ENCODE measurements at places on chromosomes 11 and 22. TPM values are rescaled to one million over a fixed set of nuclear protein-coding genes. Genes with fewer than 3 reads are reported as not detected.

Gene SPDYC
- not detected for total RNA-seq

GRCh38 chr11:126702165-126702720, 298.3 kb downstream of the KIRREL3 start:
- no peak for DNase-seq

DNA sequence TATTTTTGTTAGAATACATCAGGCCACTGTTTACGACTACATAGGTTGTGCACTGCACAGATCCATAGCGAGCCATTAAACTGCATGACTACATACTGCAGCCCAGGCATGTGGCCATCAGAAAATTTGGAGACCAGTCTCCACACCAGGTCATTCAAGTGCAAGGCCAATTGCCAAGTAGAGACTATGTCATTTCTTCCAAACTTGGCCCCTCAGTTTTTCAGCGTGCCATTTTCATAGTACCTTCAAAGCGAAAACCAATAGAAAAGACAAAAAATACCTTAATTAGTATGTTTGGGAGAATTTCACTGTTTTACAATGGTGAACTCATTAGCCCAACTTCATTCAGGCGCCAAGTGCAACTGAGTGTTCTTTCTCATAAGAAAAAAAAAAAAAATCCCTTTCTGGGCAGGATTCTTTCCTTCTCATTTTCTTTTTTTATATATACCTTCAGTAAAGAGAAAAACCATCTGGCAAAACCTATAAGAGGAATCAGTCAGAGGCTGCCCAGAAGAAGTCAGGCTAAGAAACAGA, 30.4 kb downstream of the PAMR1 start:
- DNase-seq, result no peak

- no peak for DNase-seq
Observed at GRCh38 chr11:227824-228379, 8.2 kb downstream of the SIRT3 start.

DNA sequence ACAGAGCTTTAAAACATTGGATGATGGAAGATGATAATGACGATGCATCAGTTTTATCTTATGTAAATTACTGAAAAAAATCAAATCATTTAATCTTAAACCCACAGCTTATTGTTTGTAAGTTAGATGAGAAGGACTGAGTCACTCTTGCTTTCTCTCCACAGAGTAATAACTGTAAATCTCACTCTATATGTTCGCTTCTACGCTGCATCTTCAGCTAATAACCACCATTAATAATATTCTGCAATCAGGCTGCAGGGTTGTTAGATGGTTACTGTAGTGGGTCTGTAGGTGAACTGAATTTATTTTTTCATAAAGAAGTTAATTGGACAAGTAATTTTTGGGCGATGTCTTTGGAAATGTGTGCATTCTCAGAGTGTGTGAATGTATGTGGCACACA, 260.0 kb downstream of the FAT3 start:
- no peak for DNase-seq

- no peak for DNase-seq
Observed at GRCh38 chr22:40446203-40446602, 75.8 kb downstream of the SGSM3 start.

All from left ventricle myocardium inferior (tissue), 1 donor.